ENCODE measurements at places on chromosomes 3 and 15.

GRCh38 chr3:160754371-160754854 lies 1.6 kb upstream of the PPM1L start:
- DNase-seq, result peak; percentile 52

GRCh38 chr15:34014556-34014955 lies 24.4 kb downstream of the AVEN start:
- no peak for DNase-seq

GRCh38 chr3:173739726-173740125 lies 342.2 kb downstream of the NLGN1 start:
- DNase-seq, result peak; percentile 11

- DNase-seq, result no peak
Observed at GRCh38 chr3:124599147-124599765, 131.0 kb upstream of the UMPS start.

- no peak for DNase-seq
Observed at GRCh38 chr3:108437439-108437838, 73.0 kb downstream of the MYH15 start.

DNA sequence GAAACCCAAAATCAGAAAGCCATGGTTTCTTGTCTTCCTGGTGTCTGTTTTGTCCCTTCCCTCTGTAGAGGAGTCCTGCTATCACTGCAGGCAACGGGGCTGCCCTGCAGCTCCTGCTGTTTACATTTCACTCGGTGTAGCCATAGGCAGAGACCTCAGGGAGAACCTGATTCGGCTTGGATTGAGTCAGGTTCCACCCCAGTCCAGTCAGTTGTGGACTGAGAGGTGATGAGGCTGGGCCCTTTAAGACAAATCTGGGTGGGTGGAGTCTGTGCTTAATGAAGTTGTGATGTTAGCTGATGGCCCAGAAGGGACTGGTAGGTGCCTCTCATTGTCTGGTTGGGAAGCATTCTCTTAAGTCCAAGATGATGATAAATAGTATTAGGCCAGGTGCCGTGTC lies 35.7 kb downstream of the FLNB start:
- DNase-seq, result no peak

GRCh38 chr15:83698294-83698693 lies 44.4 kb downstream of the ADAMTSL3 start:
- DNase-seq, result peak; percentile 58

GRCh38 chr3:159765030-159765859 lies 223.4 kb upstream of the IL12A start:
- peak; percentile 93 for DNase-seq

- peak; percentile 62 for DNase-seq
Observed at GRCh38 chr15:44712346-44713005, 1.2 kb downstream of the B2M start.

GRCh38 chr3:184289426-184289938 lies 9.6 kb upstream of the PSMD2 start:
- DNase-seq, result peak; percentile 76

DNA sequence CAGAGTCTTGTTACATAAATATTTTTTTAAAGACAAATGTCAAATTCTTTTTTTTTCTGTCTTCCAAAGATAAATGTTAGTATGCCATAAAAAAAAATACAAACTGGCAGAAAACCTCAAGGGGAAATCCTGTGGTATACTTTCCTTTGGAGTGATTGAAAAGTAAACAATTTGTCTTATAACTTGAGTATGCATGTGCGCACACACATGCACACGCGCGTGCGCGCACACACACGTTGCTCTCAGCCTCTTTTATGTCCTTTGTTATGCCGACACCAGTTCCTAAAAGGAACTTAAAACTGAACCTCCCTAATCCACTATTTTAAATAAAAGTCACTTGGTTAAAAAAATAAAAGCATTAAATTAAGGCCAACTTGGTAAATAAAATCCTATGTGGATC lies 58.1 kb downstream of the TGFBR2 start:
- no peak for DNase-seq

- DNase-seq, result no peak
Observed at GRCh38 chr3:99355465-99355864, 282.9 kb upstream of the COL8A1 start.

Measured in GM03348 (cell line).